ENCODE measurements at places on chromosomes 5 and 9. TPM values are rescaled to one million over a fixed set of nuclear protein-coding genes. Genes with fewer than 3 reads are reported as not detected.
A peak's percentile ranks its signal among the peaks of the same experiment; 100 is the strongest.

DNA sequence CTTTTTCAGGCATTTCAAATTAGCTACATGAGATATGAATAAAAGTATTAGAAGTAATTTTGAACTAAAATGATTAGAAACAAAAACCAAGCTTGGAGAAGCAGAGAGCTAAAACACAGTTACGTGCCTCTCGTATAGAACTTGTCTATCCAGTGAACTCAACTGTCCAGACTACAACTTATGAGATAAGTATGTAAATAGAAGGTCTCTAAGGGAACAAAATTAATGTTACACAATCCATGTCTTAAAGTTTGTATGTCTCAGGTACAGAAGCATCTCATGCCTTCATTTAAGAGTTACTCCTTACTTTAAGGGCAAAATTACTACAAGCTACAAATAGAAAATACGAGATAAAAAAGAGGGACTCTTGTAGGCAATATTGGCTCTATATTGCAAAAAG lies 316.8 kb downstream of the CETN3 start:
- no peak for DNase-seq

DNA sequence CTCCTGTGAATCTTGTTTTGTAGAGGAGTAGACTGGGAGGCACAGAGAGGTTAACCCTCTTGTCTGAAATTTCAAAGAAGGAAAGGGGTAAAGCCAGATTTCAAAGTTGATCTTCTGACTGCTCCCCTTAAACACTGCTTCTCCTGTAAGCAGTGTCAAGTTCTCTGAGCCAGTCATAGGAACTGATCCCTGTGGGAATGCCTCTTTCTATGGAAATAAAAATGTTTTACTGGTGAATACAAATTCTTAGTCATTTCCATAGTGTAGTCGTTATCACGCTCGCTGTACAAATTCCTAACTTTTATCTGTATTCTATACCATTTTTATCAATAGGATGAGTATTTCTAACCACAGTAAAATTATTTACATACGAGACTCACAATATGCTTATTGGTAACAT lies 66.3 kb upstream of the PRRC1 start:
- DNase-seq, result no peak

DNA sequence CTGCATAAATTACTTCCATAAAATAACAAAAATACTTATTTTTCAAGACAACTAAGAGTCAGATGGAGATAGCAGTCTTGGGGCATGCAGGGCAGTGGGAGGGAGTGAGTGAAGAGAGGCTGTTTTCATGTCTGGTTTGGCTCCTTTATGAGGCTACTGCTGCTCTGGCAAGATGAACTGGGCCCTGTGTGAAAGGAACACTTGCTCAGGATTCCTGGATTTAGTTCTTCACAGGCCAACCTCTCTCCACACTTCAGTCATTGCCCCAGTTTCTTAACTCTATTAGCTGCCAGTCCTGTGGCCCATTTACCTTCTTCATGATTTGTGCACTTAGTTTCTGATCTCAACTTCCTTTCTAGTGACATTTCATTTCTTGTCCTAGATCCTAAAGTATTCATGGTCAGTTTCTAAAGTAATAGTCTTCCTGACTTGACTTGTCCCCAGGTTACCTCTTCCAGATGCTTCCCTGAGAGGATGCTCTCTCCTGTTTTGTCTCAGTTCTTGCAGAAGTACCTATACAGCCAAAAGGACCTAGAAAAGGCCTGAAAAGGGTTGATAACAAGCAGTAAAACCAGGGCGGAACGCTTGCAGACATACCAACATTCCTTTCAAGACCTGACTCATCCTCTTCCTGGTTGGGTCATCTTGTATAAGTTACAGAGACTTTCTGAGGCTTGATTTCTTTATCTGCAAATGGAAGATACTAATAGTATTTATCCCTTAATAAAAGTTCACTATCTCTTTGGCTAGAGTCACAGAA lies 77.0 kb upstream of the ZFAND5 start:
- DNase-seq, result peak; percentile 91

DNA sequence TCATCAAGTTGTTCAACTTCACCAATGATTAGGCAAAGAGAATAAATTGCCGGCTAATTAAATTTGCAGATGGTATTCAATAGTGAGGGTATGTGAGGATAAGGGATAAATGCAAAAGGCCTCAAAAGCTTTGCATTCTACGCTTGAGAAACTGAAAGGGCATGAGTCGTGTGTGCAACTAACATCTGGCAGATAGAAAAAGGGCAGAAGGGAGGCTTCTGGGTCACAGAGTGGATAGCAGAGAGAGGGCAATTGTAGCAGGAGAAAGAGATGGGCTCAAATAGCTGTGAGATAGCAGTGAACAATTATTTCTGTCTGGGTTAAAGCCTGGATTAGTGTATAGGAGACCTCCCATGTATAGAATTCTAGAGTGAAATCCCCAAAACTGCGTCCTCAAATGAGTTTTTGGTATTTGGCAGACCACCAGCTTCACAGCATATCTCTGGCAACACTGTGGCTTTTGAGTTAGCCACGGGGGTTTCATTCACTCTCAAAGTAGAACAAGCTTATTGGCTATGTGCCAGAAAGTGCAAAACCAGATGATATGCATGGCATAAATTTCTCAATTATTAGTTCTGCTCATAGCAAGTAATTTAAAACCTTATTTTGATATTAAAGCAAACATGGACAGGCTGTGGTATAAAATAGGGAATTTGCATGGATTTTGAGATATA lies 586.3 kb downstream of the BRINP1 start:
- DNase-seq, result peak; percentile 1

GRCh38 chr5:14341571-14342230 lies 198.6 kb downstream of the TRIO start:
- no peak for DNase-seq

GRCh38 chr9:114186605-114187289 lies 31.4 kb downstream of the COL27A1 start:
- DNase-seq, result no peak

The SPINK4 gene
- total RNA-seq, result not detected

The P4HA2 gene
- 337 TPM for total RNA-seq

The SLC45A2 gene
- total RNA-seq, result not detected

The RABEPK gene
- 25.0 TPM for total RNA-seq

The FANCG gene
- 11.5 TPM for total RNA-seq
